Calu3 (cell line): ENCODE measurements at places on chromosomes 3 and 15. TPM values are rescaled to one million over a fixed set of nuclear protein-coding genes. Genes with fewer than 3 reads are reported as not detected.

The ISLR gene
- total RNA-seq, result not detected in 2 replicates

The SLC28A2 gene
- not detected in 2 replicates for total RNA-seq

The TUSC7 gene
- not detected in 2 replicates for total RNA-seq

The COLQ gene
- 1.3 and 1.7 TPM in 2 replicates for total RNA-seq

The CYP19A1 gene
- total RNA-seq, result not detected in 2 replicates

The EIF4E3 gene
- 8.7 and 10.9 TPM in 2 replicates for total RNA-seq

The CPB1 gene
- total RNA-seq, result not detected in 2 replicates

The KIF15 gene
- total RNA-seq, result 17.0 and 18.4 TPM in 2 replicates

The TPRG1 gene
- 1.2 and 2.1 TPM in 2 replicates for total RNA-seq

The TERC gene
- total RNA-seq, result 4.7 and 11.0 TPM in 2 replicates
